ENCODE measurements at places on chromosomes 7 and 10. TPM values are rescaled to one million over a fixed set of nuclear protein-coding genes. Genes with fewer than 3 reads are reported as not detected.

DNA sequence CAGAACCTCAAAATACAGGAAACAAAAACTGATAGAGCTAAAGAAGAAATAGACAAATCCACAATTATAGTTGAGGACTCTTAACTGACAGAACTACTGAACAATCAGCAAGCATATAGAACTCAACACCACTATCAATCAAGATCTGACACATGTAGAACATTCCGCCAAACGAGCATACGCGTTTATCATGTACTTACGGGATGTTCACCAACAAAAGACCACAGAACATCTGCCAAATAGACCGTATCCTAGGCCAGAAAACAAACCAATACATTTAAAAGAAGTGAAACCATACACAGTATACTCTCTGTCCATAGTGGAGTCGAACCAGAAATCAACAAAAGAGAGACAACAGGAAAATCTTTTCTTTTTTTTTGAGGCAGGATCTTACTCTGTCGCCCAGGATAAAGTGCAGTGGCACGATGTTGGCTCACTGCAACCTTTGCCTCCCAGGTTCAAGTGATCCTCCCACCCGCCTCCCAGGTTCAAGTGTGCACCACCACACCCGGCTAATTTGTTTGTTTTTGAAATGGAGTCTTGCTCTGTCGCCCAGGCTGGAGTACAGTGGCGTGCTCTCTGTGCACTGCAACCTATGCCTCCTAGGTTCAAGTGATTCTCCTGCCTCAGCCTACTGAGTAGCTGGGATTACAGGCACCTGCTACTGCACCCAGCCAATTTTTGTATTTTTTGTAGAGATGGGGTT, 5.1 kb downstream of the GNA12 start:
- peaks cover 1% of the 10 kb centered on the region for H3K4me1 ChIP-seq
- H3K36me3 ChIP-seq: peaks cover 3% of the 10 kb centered on the region
- no peak overlapping the region for H3K27ac ChIP-seq
- no peaks in the 10 kb centered on the region for H3K27me3 ChIP-seq

DNA sequence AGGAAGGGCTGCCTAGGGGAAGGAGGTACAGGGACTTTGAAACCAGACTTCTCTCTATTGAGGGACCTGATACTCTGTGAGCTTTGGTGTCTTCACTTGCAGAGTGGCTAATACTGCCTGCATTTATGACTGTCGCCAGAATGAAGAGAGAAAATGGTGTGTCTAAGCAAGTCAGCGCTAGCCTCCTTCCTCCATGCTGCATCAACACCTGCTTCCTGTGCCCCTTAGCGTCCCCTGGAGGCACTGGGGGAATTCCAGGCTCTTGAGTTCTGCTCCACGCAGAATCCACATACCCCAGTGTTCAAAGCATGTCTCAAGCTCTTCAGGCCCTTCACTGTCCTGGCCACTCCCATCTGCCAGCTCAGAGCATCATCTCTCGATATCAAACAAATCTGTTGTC, 140.5 kb downstream of the PKD1L1 start:
- H3K27me3 ChIP-seq: no peaks in the 10 kb centered on the region
- no peak for DNase-seq
- no peak overlapping the region for H3K4me3 ChIP-seq
- no peak overlapping the region for H3K27ac ChIP-seq
- H3K36me3 ChIP-seq: no peaks in the 10 kb centered on the region

GRCh38 chr7:129959471-129960203, 6.9 kb upstream of the UBE2H start:
- no peaks in the 10 kb centered on the region for H3K27me3 ChIP-seq
- no peaks in the 10 kb centered on the region for H3K4me1 ChIP-seq
- no peak overlapping the region for H3K4me3 ChIP-seq

DNA sequence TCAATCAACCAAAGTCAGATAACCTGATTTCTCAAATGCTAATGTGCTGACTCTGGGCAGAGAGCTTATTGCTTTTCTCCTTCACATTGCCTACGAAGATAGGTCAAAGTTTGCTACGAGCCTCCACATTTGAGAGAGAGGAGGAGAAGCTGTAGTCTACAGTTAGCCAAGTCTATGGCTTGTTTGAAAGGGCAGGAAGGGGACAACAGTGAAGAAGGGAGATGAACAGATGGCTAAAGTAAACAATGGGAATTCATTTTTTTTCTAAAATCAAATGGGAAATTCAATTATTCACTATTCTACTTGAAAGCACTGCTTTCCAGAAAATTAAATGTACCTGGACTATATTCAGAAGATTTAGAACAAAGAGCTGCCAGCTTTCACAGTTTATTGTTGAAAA, 126.7 kb upstream of the C1QL3 start:
- no peak overlapping the region for H3K27ac ChIP-seq
- H3K36me3 ChIP-seq: no peaks in the 10 kb centered on the region
- H3K4me1 ChIP-seq: no peaks in the 10 kb centered on the region
- no peaks in the 10 kb centered on the region for H3K27me3 ChIP-seq
- no peak overlapping the region for H3K4me3 ChIP-seq

The SCIN gene
- 1.7 TPM for total RNA-seq

The OGDHL gene
- not detected for total RNA-seq

The NAT16 gene
- not detected for total RNA-seq

The SORCS3 gene
- 0.29 TPM for total RNA-seq

DNA sequence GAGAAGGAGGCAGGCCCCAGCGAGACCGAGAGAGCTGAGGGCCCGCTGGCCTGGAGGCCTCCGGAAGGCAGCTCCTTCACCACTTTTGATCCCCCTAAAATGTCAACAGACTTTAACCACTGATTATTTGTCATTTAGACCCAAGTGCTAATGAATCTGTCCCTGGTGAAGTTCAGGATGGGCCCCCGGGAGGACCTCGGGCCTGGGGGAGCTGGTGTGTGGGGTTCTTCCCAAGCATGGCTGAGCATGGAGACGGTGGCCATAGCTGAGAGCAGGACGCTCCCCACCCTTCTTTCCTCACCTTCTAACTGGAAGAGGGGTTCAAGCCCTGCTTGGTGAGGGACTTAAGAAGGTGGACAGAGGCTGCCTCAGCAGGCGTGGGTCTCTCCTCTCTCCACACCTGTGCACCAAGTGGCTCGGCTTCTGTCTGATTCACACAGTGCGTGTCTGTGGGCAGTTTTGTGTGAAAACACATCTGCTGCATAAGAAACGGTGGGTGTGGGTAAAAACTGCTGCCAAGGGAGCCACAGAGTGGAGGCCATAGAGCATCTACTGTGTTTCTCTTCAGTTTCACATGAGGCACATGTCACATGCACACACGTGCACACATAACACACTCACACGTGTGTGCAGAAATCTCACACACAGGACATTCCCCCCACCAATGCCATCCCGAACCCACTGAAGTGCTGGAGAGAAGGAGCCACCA, 53.5 kb upstream of the VIPR2 start:
- H3K36me3 ChIP-seq: no peaks in the 10 kb centered on the region
- H3K4me1 ChIP-seq: no peaks in the 10 kb centered on the region
- no peak overlapping the region for H3K27ac ChIP-seq
- no peak for DNase-seq
- no peak overlapping the region for H3K4me3 ChIP-seq
- H3K27me3 ChIP-seq: no peaks in the 10 kb centered on the region

DNA sequence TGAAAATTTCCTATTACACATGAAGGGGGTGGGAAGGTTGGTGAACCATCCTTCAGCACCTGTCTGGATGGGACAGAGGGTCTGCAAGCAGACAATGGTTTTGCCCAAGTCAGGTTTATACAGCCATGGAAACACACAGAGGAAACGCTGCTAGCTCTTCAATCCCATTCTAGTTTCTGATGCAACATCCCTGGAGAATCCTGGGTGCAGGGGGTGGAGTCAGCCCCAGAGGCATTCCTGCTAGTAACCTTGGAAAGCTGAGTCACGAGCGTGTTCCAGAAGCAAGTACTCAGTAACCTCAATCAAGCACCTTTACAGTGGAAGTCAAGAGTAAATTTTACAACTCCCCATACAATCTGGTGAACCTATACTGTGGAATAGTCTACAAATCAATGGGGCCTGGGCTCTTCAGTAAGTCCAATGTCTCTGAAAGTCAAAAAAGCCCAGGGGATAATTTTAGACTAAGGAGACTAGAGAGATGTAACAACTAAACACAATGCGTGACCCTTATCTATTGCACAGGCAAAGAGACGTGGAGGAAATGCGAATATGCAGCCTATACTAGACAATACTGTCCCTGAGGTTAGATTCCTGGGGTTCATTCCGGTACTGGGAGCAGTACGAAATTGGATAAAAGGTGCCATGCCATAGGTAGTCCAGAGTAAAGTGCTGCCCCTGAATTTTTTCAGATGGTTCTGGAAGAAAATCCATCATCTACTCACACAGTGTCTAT, 95.4 kb downstream of the ZRANB1 start:
- H3K4me1 ChIP-seq: peaks cover 4% of the 10 kb centered on the region
- peak; percentile 84 for DNase-seq
- no peaks in the 10 kb centered on the region for H3K36me3 ChIP-seq
- no peak overlapping the region for H3K4me3 ChIP-seq
- no peaks in the 10 kb centered on the region for H3K27me3 ChIP-seq
- no peak overlapping the region for H3K27ac ChIP-seq

- no peak for DNase-seq
- H3K27ac ChIP-seq: no peak overlapping the region
- no peaks in the 10 kb centered on the region for H3K36me3 ChIP-seq
- H3K27me3 ChIP-seq: no peaks in the 10 kb centered on the region
- H3K4me1 ChIP-seq: peaks cover 4% of the 10 kb centered on the region
- H3K4me3 ChIP-seq: no peak overlapping the region
Observed at GRCh38 chr10:47164126-47164799, 135.7 kb upstream of the GDF10 start.

DNA sequence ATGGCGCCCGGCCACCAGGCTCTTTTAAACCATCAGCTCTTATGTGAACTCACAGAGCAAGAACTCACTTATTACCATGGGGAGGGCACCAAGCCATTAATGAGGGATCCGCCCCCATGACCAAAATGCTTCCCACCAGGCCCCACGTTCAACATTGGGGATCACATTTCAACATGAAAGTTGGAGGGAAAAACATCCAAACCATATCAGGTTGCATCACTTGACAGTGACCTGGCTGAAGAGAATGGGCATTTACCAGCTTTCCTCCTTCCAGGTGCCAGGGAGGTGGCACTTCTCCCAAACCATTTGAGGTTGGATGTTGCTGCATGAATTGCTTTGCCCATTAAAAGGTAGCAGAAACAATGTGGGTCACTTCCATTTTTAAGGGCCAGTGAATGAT, 115.6 kb upstream of the TNS3 start:
- H3K4me3 ChIP-seq: no peak overlapping the region
- no peaks in the 10 kb centered on the region for H3K36me3 ChIP-seq
- H3K27ac ChIP-seq: no peak overlapping the region
- H3K27me3 ChIP-seq: no peaks in the 10 kb centered on the region
- DNase-seq: no peak

- DNase-seq: no peak
- H3K4me1 ChIP-seq: no peaks in the 10 kb centered on the region
- no peaks in the 10 kb centered on the region for H3K36me3 ChIP-seq
- H3K27me3 ChIP-seq: no peaks in the 10 kb centered on the region
Observed at GRCh38 chr10:61822781-61823230, 78.7 kb upstream of the ARID5B start.

GRCh38 chr7:98294798-98295382, 13.4 kb downstream of the BRI3 start:
- no peak overlapping the region for H3K27ac ChIP-seq
- H3K36me3 ChIP-seq: peaks cover 7% of the 10 kb centered on the region
- H3K27me3 ChIP-seq: no peaks in the 10 kb centered on the region
- no peak overlapping the region for H3K4me3 ChIP-seq
- no peaks in the 10 kb centered on the region for H3K4me1 ChIP-seq

DNA sequence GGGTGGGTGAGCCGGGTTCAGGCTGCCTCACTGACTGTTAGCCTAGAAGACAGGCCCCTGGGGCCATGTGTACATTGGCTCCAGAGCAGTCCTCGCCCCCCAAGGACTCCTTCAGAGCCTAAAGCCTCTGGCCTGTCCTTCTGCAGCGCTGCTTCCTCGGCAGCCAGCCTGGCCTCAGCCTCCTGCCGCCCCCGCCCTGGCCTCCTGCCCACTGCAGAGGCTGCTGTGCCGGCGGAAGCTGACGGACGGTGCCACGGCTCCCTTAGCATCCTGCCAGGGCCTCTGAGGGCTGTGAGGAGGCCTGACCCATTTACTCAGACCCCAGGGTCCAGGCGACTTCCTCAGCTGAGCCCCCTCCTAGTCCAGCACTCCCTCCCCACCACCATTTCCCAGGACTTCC, 4.9 kb downstream of the SRRM3 start:
- H3K27ac ChIP-seq: no peak overlapping the region
- no peaks in the 10 kb centered on the region for H3K4me1 ChIP-seq
- H3K36me3 ChIP-seq: no peaks in the 10 kb centered on the region
- no peak for DNase-seq
- H3K27me3 ChIP-seq: no peaks in the 10 kb centered on the region

DNA sequence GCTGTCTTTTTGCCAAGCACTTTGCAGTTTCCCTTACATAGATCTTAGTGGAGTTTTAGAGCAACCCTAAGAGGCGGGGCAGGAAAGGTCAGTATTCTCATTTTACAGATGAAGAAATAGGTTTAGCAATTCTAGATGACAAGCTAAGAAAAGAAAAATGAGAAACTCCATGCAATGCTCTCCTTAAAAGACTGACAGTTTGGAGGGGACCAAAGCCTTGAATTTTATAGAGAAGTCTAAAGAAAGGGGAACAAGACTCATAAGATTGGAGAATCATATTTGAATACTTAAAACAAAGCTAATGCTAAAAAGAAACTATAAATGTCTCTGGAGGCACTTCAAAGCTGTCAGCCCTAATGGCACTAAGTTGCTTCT, 19.6 kb downstream of the CEP55 start:
- peak overlapping the region; percentile 44 for H3K27ac ChIP-seq
- no peaks in the 10 kb centered on the region for H3K27me3 ChIP-seq
- DNase-seq: no peak
- H3K4me1 ChIP-seq: peaks cover 5% of the 10 kb centered on the region
- H3K4me3 ChIP-seq: no peak overlapping the region

GRCh38 chr7:36185756-36186155, 32.7 kb downstream of the EEPD1 start:
- H3K36me3 ChIP-seq: no peaks in the 10 kb centered on the region
- no peak overlapping the region for H3K4me3 ChIP-seq
- H3K4me1 ChIP-seq: peaks cover 4% of the 10 kb centered on the region
- no peak for DNase-seq

GRCh38 chr10:125455431-125455830, 227.5 kb downstream of the TEX36 start:
- H3K36me3 ChIP-seq: no peaks in the 10 kb centered on the region
- H3K27ac ChIP-seq: no peak overlapping the region
- H3K27me3 ChIP-seq: no peaks in the 10 kb centered on the region
- no peak overlapping the region for H3K4me3 ChIP-seq
- no peak for DNase-seq

GRCh38 chr7:116836048-116836447, 26.3 kb upstream of the CAPZA2 start:
- no peaks in the 10 kb centered on the region for H3K36me3 ChIP-seq
- no peak for DNase-seq
- no peaks in the 10 kb centered on the region for H3K27me3 ChIP-seq
- no peak overlapping the region for H3K4me3 ChIP-seq
- no peaks in the 10 kb centered on the region for H3K4me1 ChIP-seq

- no peak overlapping the region for H3K4me3 ChIP-seq
- DNase-seq: no peak
- H3K36me3 ChIP-seq: no peaks in the 10 kb centered on the region
- no peak overlapping the region for H3K27ac ChIP-seq
Observed at GRCh38 chr7:26055241-26055640, 96.8 kb upstream of the NFE2L3 start.

The GIMAP6 gene
- total RNA-seq: 49.2 TPM

Data from aorta (tissue), 5 donors.